ENCODE measurements at places on chromosomes 12 and 14.

DNA sequence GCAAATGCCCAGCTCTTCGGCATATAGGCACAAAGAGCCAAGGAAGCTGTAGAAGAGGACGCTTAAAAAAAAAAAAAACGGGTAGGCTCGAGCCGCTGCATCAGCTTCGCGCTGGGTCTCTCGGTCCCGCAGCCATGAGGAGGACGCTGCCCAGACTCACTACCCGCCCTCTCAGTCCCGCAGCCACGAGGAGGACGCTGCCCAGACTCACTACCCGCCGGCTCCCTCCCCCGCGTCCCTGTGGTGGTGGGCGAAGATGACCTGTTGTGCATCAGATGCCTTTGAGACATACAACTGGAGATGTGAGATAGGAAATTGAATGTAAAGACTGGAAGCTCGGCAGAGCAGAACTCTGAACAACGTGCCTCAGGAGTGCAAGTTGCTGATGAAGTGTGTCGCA lies 11.4 kb upstream of the SPSB2 start:
- no peak for DNase-seq

DNA sequence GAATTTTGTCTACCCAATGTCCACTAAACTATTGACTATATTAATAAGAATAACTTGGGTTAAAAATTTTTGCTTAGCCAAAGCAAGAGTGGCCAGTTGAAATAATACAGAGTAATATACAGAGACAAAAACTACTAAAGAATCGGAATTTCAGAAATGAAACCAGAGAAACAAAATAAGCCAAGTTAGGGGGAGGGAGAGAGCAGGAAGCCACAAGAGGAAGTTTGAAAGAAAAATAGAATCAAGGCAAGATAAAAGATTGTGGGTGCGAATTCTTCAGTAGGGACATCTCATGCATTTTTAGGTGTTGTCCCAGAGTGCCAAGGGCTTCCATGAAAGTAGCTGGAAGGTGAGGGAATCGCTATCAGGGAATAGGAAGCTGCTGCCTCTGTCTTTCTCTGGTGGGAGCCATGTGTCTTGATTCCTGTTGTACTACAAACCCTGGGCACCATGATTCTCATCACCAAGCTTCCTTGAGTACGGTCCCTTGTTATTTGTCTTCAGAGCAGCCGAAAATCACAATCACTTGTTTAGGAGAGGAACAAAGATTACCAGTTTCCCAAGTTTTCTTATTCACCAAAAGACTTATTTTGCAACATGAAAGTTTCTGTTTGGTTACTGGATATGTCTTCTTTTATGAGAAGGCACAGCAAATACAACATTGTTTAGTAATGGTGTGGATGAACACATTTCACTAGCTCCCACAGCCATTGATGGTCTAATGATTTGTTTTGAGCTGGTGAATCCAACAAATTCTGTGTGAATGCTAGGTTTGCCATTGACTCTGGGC lies 16.7 kb downstream of the NEUROD4 start:
- DNase-seq, result no peak

GRCh38 chr12:62659453-62660295 lies 193.0 kb downstream of the MON2 start:
- no peak for DNase-seq

DNA sequence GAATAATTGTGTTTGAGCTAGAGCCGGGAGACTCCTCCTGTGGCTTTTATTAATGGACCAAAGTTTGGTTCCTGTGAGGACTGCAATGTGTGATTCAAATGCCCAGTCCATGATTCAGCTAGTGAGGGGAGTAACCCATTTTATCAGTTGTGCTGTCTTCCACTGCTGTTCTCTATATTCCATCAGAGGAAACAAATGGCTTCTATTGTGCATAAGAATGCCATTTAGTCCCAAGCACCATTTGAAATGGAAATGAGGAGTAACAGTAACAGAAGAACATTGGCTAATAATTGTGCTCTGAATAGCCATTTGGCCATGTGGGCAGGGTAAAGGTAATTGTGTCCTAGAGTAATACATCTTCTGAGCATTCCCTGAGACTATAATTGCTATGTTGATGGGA lies 642.7 kb downstream of the DIO2 start:
- DNase-seq, result no peak

GRCh38 chr14:68580096-68580645 lies 212.7 kb downstream of the ZFP36L1 start:
- DNase-seq, result no peak

- DNase-seq, result peak; percentile 35
Observed at GRCh38 chr14:91416744-91417119, 888 bp downstream of the CCDC88C start.

- DNase-seq, result no peak
Observed at GRCh38 chr12:51139292-51139844, 33.6 kb downstream of the TFCP2 start.

DNA sequence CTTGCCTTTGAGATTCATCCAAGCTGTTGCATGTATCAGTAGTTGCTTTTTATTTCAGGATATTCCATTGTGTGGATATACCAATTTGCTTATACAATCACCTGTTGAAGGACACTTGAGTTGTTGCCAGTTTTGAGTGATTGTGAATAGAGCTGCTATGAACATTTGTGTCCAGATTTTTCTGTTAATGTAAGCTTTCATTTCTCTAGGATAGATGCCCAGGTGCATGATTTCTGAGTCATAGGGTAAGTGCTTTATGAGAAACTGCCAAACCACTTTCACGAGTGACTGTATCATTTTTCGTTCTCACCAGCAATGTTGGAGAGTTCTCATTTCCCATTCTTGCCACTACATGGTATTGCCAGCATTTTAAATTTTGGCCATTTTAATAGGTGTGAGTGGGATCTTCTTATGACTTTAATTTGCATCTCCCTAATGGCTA lies 434.6 kb upstream of the RGS6 start:
- no peak for DNase-seq

GRCh38 chr12:46177025-46177424 lies 91.8 kb downstream of the SLC38A1 start:
- DNase-seq, result no peak

GRCh38 chr12:32896432-32897280 lies at the start of gene PKP2:
TSS of gene PKP2 (minus strand) at chr12:32896777. CDS start at chr12:32896731, 46 bp downstream.
- DNase-seq, result no peak

DNA sequence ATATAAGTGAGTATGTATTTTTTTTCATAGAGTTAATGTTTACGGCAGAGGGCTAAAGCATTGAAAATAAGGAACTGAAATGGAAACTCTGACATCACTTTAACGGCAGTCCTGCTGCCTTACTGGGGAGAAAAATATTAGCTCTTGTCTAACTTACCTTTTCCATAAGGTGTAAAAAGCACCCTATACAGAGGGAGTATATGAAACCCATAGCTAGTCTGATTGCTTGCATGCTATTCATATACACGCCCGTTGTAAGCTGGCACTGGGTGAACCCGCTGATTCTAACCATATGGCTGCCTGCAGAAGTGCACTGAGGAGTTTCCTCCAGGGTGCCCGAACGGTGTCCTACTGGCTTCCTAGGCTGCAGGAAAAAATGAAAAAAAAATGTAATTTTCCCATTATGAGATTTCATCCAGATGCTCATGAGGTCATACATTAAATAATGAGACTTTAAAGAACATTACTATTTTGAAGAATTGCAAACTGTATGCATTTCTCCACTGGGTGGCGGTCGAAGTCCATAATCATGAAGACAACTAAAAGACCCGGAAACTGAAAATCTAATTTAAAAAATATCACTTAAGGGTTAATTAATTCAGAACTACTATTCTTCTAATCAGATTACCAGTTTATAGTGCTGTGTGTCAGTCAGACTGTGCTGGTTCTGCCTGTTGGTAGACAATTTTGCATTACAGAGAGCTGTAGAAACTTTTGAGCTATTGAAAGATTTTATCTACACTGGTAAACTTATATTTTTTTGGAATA lies 144.7 kb downstream of the ALX1 start:
- DNase-seq, result no peak

GRCh38 chr12:118617611-118618450 lies 241.5 kb downstream of the SUDS3 start:
- no peak for DNase-seq

- no peak for DNase-seq
Observed at GRCh38 chr12:126534495-126534894, 1469.3 kb downstream of the AACS start.
